ENCODE measurements at places on chromosomes 5 and 9.

GRCh38 chr5:77869116-77869798, 93.1 kb upstream of the TBCA start:
- ATAC-seq, result no peak

GRCh38 chr5:61637566-61637965, 305.5 kb downstream of the ZSWIM6 start:
- no peak for ATAC-seq

DNA sequence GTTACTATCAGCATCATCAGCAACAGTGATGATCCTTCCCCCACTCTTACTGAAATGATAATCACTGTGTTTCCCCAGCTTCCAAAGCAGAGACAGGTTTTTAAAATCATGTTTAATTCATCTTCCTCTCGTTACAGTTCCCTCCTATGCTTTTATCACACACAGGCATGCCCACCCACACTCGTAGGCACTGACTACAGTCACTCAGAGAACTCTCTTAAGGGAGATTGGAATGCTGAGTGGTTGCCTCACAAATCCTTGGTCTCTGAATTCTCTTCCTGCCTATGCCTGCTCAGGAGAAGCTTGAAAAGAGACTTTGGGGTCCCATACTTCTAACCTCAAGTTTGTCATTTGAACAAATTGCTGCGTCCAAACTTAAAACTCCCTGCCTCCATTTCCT, 179.2 kb downstream of the FRMD3 start:
- no peak for ATAC-seq

DNA sequence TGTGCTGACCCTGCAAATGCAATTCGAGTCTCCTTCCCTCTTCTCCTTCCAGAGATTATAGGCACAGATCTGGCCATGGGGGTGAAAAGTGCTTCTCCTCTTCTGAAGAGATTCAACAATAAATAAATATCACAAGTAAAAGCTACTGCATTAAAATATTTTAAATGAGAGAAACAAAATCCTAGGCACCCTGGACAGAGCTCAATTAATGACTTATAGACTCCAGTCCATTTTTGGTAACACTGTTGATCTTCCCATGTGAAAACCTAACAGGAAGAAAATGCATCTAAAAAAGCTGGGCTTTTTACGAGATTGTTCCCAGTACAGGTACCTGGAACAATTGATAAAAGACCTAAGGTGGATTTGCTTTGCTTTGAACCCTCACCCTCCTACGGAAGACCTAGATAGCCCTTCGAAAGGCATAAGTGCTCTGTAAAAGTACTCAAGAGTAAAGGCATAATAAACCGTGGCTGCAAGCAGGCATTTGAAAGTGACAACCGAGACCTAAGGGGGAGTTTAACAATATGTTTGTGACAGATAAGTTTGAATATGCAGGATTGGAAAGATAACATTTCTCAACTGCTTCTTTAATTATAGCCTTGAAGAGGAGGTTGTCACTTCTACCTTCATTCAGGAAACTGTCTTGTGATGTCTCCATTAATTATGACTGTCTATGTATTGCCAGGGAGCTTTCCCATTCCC, 29.4 kb upstream of the MED10 start:
- ATAC-seq, result no peak

- no peak for ATAC-seq
Observed at GRCh38 chr5:132751971-132752580, 4.8 kb downstream of the CCNI2 start.

GRCh38 chr5:65837139-65837538, 89.2 kb upstream of the ERBIN start:
- no peak for ATAC-seq

DNA sequence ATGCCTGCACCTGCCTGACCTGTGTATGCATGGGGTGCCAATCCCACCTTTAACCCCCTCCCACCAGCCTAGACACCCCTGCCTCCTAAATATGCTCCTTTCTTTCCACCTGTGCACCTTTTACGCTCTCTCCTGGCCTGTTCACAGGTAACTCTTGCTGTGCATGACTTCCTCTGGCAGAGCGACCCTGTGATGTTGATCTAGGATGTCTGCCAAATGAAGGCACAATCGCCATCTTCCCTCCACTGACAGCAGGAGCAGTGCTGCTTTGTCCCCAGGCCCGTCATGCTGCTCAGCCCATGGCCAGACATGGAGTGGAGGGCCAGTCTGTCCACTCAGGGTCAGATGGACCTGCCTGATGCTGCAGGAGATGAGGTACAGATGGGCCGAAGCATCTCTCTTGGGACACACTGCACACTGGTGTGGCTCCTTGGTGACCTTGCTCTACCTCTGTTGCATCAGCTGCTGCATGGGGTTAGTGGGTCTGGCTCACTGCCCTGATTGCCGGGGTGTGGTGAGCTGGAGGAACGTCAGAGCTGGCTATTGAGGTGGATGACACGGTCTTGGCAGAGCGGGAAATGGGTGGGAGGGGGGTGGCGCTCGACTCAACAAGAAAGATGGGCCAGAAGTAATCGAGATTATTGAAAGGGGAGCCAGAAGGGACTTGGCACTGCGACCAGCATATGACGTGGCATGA, 101.7 kb upstream of the PITX1 start:
- ATAC-seq, result no peak

GRCh38 chr9:85569988-85570387, 171.8 kb downstream of the AGTPBP1 start:
- ATAC-seq, result no peak

DNA sequence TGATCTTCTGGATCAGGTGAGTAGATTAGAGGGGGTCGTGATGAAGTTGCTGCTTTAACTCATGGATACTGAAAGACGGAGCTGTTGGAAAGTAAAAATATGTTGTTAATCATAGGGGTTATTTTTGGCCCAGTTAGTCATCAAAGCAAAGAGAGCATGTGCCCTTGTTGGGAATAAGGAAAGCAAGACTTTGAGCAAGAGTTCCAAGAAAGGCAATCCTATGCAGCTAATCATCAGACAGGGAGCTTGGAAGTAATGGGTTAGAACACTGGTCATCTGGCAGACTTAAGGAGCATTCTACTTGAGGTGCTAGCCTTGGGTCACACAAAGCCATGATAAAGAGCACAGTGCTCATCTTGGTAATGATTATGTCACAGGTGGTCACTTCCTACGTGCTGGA, 18.3 kb downstream of the ASPN start:
- no peak for ATAC-seq

Measured in stimulated activated memory B cell treated with anti-CD40 and anti-IgM and Interleukin-4, amounts not matched to agents 10 μg/mL and 1 μg/mL and 100 μg/mL, for 72 hours (primary cell).